Activated naive CD8-positive, alpha-beta T cell treated with anti-CD3 and anti-CD28 coated beads, Interleukin-2, amount 50 U/mL, for 24 hours (primary cell): ENCODE measurements at places on chromosomes 2 and 18.

- DNase-seq, result no peak
Observed at GRCh38 chr18:73639788-73640187, 507.8 kb downstream of the FBXO15 start.

DNA sequence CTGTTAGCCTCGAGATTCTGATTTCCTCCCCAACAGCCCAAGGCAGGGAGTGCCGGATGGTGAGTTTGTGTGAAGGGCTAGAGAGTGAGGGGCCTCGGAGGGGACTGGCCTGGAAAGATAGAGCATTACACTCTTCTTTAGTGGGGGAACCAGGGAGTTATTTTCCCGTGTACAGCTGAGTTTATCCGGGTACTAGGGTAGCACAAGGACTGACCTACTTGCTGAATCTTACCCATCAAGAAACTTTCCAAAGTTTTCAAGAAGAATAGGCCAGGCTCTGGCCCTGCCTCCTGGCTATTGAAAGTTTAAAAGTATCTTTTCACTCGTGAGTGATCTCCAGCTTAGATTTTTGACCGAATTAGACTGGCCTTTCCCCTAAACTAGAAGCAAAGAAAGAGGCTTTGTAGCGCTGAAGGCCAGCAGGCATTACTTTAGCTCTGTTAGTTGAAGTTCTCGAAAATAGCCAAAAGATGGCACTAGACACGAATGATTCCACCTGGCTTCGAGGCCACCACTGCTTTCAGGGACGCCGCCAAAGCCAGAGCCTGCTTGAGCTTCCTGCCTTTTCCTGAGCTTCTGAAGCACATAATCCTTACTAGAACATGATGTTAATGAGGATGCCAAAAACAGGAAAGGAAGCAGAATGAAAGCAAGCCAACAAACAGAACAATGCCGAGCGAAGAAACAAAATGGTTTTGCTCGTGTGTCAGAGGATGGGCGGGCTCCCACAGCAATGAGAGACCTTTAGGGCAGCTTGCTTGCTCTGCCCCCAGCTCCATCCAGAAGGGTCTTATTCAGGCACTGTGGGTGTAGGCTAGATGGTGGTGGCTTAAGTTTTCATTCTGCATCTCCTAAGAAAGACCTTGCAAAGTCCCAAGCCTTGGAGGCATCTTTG lies 55.8 kb downstream of the TSN start:
- DNase-seq, result peak; percentile 10

DNA sequence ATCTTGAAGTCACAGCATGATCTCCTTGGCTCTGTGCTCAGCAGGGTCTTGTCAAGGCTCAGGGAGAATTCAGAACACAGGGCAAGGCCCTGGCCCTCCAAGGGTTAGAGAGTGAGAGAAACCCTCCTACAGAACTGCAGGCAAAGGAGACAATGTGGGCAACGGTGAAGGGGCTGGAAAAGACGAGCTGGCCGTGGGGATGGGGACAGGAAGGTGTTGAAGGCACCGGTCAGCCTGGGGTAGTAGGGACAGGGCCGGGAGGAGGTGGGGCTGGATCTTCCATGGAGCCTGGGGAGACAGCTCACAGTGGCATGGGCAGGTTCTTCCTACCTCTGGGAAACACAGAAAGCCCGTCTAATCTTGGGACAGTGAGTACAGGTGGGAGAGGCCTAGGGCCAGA lies 92.2 kb upstream of the MCFD2 start:
- no peak for DNase-seq

GRCh38 chr2:95231723-95232122 lies 24.4 kb downstream of the ZNF892 start:
- DNase-seq, result peak; percentile 52

GRCh38 chr18:111306-112014 lies 46.9 kb upstream of the USP14 start:
- peak; percentile 75 for DNase-seq

DNA sequence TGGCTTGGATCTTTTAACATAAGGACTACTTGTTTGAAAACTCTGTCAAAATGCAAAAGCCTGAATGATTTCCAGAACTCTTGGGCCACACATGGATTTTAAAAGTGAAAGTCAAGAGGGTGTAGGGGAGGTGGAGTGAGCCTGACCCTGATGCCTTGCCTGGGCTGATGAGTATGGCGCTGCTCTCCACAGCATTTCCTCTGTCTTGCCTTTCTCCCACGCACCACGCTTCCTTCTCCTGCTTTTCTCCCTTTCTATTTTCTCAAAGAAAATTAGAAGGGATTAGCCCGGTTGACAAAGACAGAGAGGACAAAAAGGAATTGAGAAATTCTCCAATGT lies 207.0 kb upstream of the CCDC68 start:
- DNase-seq, result no peak

DNA sequence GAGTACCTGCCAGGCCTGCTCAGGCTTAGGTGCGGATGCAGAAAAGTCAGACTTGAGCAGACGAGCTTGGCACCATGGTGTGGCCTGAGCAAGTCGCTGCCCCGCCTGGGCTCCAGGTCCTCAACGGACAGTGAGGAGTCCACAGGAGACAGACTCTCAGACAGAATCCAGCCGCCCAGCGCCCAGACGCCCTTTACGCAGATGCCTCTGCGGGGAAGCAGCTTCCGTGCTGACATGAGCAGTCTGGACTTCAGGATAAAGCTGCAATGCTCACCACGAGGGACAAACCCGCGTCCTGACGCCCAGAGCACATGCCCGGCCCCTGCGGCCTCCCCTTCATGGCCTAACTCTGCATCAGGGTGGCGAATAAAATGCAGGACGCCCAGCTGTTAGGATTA lies 3.5 kb upstream of the MAB21L4 start:
- DNase-seq, result no peak

DNA sequence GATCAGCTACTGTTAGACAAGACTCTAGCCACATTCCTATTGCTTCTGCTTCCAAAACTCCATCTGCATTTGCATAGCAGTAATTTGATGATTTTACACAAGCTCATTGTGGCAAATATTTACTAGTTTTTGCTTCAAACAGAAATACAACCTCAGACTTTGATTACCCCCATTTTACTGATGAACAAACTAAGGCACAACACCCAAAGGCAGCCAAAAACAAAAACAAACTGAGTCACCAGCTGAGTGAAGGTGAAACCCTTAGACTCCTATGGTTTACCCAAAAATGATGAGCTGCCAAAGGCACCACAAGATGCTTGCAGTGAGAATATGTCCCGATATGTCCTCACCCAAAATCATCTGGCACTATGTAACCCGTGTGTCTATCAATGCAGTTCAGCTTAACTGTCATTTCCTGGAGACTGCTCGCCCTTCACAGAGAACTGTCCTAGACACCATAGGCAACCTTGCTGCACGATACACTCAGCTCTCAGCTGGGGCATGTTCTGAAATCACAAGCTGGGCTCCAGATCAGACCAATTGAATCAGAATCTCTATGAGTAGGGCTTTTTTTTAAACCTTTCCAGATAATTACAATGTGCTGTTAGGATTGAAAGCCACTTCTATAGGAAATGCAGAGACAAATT lies 4.1 kb upstream of the EVA1A start:
- DNase-seq, result no peak

GRCh38 chr18:9348079-9348671 lies 13.6 kb downstream of the TWSG1 start:
- DNase-seq, result no peak
